Skeletal muscle cell (primary cell): ENCODE measurements at places on chromosomes 12 and 14.

DNA sequence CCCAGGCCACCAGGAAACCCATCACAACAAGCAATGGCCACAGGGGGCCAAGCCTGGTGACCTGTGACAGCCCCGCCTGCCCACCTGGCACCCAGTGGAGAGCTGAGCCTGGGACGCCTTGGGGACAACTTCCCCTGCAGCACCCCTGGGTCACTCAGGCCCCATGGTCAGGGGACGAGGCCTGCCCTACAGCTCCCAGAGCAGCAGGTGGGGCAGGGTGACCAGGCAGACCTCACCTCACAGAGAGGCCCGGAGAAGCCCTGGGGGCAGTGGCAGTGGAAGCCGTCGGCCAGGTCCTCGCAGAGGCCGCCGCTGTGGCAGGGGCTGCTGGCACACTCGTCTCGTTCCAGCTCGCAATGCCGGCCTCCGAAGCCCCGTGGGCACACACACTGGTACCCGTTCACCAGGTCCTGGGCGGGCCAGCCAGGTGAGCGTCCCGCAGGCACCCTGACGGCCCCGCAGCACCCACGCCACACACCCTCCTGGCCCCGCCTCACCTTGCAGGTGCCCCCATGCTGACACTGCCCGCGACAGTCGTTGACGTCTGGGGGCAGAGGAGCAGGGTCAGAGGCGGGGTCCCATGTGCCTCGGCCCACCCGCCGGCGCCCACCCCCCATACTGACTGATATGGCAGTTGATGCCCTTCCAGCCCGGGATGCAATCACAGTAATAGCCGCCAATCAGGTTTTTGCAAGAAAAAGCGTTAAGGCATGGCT is 18.1 kb downstream of the JAG2 start:
- DNase-seq, result no peak

DNA sequence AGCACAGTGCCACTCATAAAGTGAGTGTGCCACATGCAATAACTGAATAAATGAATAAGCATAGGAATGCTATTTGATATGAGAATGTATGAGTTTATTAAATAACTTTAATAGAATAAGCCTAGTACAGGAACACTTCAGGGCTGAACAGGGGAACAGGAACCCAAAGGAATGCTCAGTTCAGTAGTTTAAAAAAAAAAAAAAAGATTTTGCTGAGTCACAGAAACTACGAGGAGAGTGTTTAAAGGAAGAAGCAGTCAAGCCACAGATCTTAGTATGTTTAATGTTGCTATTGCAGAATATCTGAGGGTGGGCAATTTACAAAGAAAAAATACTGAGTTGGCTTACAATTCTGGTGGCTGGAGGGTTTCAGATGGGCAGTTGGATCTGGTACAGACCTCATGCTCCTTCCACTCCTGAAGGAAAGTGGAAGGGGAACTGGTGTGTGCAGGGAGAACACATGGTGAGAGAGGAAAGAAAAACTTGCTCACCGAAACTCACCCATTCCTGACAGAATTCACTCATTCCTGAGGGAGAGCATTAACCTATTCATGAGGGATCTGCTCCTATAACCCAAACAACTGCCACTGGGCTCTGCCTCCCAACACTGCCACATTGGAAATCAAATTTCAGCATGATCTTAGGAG is 880.3 kb upstream of the MGAT4C start:
- peak; percentile 19 for DNase-seq

- DNase-seq, result no peak
These were observed 69.9 kb downstream of the ASCL4 start for GRCh38 chr12:107844312-107844921.

DNA sequence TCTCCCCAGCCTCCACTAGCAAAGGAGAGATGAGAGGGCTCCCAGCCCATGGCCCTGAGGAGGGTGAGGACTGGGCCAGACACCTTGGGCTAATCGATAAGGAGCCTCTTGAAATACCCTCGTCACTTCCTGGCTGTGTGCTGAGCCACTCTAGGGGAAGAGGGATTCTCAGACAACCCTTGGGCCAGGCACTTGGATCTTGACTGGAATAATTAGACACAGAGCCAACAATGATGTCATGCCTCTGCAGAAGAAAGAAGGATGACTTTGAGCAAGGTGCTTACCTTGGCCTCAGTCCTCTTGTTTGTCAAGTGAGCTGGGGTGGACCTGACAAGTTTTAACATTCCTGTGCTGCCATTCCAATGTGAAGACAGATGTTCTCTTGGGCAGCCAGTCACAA is 83.1 kb downstream of the LRRC74A start:
- no peak for DNase-seq

DNA sequence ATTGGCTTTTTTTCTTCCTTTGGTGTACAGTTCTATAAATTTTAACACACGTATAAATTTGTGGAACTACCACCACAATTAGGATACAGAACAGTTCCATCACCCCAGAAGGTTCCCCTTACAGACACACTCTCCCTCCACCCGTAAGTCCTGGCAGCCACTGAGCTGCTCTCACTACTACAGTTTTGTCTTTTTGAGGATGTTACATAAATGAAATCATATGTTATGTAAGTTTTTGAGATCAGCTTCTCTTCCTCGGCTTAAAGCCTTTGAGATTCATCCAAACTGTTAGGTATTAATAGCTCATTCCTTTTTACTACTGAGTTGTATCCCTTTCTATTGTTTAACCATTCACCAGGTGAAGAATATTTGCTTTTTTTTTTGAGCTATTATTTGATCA is 74.3 kb upstream of the SLC24A4 start:
- DNase-seq, result no peak

DNA sequence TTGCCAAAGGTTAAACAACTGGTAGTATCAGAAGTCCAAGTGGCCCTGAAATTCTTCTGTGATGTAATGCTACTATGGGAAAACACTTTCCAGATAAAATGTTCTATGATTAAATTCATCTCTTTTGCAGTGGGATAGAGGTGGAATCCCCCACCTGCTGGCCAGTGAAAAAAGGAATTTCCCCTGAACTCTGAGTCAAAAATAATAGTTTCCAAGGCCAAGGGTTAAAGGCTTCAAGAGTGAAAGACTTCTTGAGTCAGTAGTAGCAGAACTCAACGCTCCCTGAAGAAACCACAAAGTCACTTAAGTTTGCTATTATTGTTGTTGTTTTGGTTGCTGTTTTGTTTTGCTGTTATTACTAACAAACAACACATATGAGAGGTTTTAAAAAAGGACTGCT is 330.8 kb downstream of the SOX5 start:
- DNase-seq, result no peak

- no peak for DNase-seq
These were observed 62.0 kb downstream of the DACT1 start for GRCh38 chr14:58699681-58700205.

DNA sequence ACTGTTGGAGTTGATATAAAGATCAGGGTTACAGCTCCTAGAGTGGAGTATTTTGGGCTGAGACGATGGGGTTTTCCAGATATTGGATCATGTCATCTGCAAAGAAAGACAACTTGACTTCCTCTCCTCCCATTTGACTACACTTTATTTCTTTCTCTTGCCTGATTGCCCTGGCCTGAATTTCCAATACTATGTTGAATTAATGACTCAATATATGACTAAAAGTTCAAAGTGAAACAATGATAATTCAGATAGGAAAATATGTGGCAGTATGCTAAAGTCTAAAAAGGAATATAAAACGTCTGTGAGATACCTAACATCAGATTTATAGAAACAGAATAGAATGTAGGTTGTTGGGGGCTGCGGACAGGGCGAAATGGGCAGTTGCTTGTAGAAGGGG is 72.2 kb downstream of the BHLHE41 start:
- DNase-seq, result no peak

GRCh38 chr12:115687094-115687493 is 590.4 kb downstream of the MED13L start:
- DNase-seq, result no peak
